CD8-positive, alpha-beta memory T cell (primary cell): ENCODE measurements at places on chromosomes 3 and 15.

DNA sequence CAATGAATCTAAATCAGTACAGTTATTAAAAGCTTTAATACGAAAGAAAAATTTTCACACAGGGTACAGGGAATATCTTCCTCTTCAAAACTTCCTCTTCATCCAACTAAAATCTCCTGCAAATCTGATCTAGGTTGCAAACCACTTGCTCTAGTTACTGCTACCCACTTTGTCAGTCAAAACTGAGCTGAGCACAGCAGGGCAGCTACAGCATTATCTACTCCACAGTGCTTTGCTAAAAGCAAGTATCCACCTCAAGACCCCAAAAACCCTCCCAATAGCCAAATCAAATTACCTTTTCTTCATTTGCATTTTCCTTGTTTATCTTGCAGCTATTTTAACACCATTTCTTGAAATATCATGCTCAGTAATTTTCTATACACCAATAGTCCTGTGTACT lies 14.7 kb downstream of the ZNF280D start:
- no peak for DNase-seq

DNA sequence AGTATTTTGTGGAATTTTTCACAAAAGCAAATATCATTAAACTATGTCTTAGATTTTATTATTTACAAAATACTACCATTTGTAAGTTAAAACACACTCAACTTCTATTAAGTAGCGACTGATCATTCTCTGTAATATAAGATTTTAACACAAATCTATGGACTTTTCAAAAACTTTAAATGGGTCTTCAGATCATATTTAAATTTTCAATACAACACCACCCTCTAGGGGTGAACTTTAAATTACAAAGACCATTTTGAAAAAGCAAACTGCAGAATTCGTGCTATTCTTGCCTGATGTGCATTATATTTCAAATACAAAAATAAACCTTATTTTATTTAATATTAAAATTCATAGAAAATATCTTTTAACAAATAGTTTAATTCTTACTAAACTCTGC lies 8.2 kb upstream of the VGLL4 start:
- peak; percentile 41 for DNase-seq

DNA sequence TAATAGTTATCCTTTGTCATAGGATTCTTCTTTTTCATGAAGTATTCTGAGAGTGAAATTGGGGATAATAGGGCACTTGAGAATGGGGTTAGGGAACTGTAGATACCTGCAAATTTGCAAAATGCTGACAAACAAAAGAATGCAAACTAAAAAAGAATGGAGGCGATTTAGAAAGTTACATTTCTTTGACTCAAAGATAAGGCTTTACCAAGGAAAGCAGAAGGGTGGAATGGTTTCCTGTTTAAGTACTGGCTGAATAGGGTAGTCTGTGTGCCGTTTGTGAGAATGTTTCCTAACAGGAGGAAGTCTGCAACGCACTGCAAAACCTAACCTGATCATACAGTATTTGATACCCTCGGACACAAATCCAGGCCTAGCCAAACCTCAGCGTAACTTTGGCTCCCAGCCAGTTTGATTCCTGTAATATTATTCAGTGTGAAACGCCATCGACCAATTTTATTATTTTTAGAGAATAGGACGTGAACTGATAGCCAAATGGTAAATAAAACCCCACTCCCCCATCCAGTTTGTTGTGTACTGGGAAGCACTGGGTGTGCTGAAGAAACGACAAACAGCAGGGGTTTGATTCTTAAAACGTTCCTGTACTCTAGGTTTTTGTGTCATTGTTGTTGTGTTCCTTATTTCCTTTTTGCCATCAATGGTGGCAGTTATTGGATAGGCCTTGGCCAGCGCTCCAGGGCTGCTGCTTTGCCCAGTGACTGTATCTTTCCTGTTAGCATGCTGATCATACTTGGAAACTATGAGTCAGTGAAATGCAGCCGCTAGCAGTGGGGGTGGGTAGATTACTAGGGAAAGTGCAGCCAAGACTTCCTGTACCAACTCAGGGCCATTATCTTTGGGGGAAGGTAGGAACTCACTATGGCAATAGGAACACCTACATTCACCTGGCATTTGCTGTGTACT lies 148.0 kb upstream of the TBL1XR1 start:
- no peak for DNase-seq

GRCh38 chr15:34861214-34861613 lies 65.9 kb upstream of the ACTC1 start:
- no peak for DNase-seq

DNA sequence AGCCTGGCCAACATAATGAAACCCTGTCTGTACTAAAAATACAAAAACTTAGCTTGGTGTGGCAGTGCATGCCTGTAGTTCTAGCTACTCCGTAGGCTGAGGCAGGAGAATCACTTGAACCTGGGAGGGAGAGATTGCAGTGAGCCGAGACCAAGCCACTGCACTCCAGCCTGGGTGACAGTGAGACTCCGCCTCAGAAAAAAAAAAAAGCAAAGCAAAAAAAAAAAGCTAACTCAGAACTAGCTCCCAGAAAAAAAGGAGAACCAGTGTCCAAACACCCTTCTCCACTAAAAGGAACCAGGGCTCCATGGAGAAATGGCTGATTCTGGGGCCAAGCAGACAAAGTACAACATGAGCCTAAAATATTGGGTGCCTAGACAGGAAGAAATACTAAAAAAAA lies 16.7 kb upstream of the CRTC3 start:
- no peak for DNase-seq

- no peak for DNase-seq
Measured at GRCh38 chr3:53102601-53103147, 27.6 kb downstream of the RFT1 start.

DNA sequence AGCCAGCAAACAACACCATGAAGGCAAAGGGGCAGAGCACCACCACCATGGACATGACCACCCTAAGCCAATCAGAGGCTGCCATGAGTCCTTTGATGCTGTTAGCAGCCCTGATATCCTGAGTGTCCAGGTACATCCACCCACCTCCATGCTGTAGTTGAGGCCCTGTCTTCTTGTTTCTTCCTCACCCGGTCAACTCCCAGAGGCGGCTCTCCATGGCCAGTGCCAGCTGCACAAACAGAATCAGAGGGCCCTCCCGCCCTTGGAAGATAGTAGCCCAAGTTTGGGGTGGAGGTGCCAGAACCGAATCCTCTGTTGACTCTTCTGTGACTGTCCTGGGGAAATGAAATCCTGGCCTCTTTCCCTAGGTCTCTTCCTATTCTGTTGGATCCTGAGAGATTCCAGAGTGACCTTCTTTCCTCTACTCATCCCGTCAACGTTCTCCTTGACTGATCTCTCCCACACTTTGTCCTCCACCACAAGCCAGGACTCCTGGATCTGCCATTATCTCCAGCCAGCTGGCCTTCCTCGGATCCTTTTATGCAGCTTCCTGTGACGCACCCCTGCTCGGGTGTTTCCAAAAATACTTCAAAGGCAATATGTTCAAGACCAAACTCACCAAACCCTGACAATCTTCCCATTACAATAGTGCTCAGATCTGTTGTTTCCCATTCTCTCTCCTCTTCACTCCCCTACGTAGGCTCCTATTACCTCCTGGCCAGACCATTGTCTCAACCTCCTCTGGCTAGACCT lies 45.4 kb upstream of the DLG1 start:
- no peak for DNase-seq

- no peak for DNase-seq
Measured at GRCh38 chr3:189588070-189588469, 43.1 kb upstream of the TP63 start.

GRCh38 chr3:154428286-154429206 lies 1.4 kb downstream of the GPR149 start:
- no peak for DNase-seq

DNA sequence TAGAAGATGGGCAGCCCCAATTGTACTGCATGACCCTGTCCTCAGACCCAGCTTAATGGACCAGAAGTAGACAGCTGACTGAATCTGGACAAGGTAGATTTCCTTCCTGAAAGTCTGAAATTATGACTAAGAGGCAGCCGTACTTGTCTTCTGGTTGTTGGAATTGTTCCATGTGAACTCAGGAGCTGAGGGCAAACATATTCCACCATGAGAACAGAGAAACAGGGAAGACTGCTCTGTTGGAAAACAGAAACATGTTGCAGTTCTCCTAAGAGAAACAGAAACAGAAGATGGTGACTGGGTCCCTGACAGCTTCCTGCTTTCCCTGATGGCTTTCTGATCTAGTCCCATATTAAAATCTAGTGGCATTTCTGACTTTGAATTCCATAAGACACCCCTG lies 24.1 kb downstream of the POPDC2 start:
- DNase-seq: no peak

DNA sequence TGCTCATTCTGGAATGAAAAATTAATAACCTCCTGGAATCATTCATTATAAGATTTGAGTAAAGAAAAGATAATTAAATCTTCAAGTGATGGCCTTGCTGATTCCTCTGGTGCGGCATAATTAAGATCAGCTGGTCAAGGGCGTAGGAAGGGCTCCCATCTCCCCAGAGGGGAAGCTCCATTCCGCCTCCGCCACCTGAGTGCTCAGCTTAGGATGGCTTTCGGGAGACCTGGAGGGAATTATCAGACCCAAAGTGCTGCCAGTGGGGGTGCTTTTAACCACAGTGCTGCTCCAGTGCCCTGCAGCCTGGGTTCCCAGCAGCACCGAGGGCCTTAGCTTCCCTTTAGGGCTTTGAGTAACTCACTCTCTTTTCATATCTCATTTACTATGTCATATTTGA lies 556.6 kb upstream of the RGMA start:
- no peak for DNase-seq

DNA sequence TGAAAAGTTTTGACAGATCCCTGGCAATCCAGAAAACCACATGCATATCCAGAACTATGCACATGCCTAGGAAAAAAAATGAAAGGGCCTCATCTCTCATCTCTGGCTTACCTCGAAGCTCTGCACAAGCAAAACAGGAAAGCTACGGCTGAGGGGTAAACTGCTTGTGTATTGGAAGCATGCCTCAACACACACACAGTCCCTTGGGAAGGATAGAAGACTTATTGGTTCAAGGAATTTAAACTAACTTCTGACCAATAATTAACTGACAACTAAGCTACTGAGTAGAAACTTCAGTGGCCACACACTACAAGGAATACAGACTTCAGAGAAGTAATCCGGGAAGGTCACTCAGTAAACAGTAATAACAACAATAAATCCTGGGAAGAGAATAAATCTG lies 59.9 kb upstream of the POMGNT2 start:
- DNase-seq: no peak

GRCh38 chr3:194976874-194977273 lies 291.2 kb downstream of the FAM43A start:
- no peak for DNase-seq

- peak; percentile 6 for DNase-seq
Measured at GRCh38 chr3:69161587-69162307, 39.4 kb upstream of the LMOD3 start.

DNA sequence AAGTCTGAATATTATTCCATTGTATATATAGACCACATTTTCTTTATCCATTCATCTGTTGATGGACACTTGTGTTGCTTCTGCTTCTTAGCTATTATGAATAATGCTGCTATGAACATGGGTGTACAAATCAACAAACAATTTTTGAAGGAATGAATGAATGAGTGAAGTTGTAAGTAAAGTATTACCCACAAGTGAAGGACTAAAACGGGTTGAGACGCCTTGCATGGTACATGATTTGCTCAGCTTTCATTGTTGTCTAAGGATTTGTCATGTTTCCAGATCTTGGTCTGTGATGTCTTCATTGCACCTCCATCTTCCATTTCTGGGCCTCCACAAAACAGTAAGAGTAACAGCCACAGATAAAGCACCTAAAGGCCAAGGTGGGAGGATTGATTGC lies 20.5 kb downstream of the IFT122 start:
- no peak for DNase-seq

DNA sequence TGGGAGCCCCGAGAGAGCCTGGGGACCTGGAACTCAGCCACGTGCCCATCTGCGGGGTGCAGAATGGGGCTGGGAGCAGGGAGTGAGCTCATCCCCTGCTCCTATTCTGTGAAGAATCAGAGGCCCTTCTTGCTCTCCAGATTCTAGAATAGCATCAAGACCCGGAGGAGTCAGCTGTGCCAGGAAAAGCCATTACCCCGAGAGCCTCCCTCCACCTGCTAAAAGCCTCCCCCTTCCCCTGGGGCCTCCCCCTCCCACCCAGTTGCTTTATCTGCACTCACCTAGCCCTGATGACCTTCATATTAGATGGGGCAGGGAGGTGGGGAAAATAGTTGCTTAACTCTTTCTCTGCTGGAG lies 23.1 kb downstream of the CCDC33 start:
- DNase-seq: no peak

GRCh38 chr3:166307756-166308350 lies 470.6 kb upstream of the BCHE start:
- no peak for DNase-seq

GRCh38 chr3:129793942-129794310 lies 99.6 kb downstream of the TMCC1 start:
- DNase-seq: no peak

DNA sequence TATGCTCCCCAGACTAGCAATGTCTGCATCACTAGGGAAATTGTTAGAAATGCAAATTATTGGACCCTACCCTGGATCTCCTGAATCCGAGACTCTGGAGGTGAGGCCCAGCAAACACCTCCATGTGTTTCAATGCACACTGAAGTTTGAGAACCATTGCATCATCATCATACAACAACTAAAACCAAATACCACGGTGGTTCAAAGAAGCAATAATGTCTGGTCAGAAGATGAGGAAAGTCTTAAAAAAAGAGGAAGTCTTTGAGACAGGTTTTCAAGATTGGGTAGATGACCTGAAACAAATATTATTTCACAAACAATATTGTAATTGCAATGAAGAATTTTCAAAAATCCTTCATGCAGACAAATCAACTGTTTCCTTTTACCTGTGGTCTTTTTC lies 60.3 kb upstream of the TRA2B start:
- no peak for DNase-seq

GRCh38 chr15:98548139-98548971 lies 100.0 kb upstream of the IGF1R start:
- peak; percentile 6 for DNase-seq

- no peak for DNase-seq
Measured at GRCh38 chr3:174202116-174202515, 657.0 kb upstream of the NAALADL2 start.

- peak; percentile 47 for DNase-seq
Measured at GRCh38 chr3:42518800-42519567, 16.5 kb downstream of the VIPR1 start.

GRCh38 chr3:57261119-57261518 lies 31.4 kb downstream of the ASB14 start:
- no peak for DNase-seq
